Stimulated activated CD4-positive, alpha-beta T cell treated with anti-CD3 and anti-CD28 coated beads, Interleukin-15, amount 100 ng/mL, for 1 hour (primary cell): ENCODE measurements at places on chromosomes 12 and 14.

GRCh38 chr12:65277994-65278575 lies 398 bp upstream of the MSRB3 start:
- DNase-seq, result no peak

- DNase-seq, result no peak
These were observed 31.4 kb downstream of the NCKAP5L start for GRCh38 chr12:49796606-49797448.

DNA sequence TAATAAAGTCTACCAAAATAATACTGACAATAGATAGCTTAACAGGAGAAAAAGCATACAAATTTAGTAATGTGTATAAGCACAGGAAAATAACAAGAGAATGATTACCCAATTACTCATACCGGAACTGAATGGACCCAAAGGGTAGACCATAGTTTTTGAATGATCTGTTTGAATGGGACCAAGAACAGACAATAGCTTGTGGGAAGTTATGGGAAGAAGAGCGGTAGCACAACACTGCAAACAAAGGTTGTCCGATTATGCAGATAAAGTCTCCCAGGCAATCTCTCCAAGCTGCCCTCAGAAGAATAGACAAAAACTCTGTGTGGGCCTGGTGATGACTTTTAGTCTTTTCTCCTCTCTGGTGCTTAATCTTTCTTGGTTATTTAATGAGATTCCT lies 96.6 kb upstream of the NEDD1 start:
- no peak for DNase-seq

GRCh38 chr12:130925666-130926015 lies 28.1 kb upstream of the ADGRD1 start:
- no peak for DNase-seq

DNA sequence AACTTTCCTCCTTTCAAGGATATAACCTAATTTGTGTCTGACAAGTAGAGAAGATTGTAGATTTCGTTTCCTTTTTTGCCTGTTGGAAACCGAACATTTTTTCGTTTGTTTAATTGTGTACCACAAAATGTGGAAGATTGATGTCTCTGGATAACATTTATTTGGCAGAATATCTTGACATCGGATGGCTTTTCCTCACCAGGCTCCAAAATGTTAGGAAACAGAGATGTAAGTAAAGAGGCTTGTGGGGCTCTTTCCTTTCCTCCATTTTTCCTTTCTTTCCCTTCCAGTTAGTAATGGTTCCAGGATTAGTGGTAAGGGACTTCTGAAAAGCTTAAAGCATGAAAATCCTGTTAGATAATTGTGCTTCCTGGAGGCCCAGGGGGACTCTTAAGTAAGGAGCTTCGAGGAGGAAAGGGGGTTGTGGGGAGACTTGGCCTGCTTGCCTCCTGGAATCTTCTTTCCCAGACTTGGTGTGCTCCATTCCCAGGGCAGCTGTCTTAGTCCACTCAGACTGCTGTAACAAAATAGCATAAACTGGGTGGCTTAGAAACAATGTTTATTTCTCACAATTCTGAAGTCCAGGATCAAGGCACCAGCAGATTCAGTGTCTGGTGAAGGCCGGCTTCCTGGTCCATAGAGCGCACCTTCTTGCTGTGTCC lies 243.1 kb upstream of the PWP1 start:
- DNase-seq, result no peak

- no peak for DNase-seq
These were observed 229.8 kb upstream of the FLRT2 start for GRCh38 chr14:85300107-85300506.

DNA sequence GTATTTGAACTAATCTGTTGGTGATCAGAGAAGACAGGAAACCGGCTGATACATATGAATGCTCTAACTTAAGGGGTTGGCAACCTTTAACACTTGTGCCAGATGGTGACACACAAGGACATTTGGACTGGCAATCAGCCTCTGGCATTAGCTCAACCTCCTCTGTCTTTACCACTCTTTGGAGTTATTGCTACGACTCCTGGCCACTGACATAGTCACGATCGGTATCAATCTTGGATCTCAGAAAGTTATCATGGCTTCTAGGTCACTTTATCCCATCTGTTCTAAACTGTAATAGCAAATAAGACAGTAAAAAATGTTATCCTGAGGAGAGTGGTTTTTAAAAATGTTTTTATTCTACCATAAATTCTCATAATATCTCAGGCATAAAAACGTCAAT lies 575.2 kb upstream of the MDGA2 start:
- no peak for DNase-seq

GRCh38 chr12:31470459-31470858 lies 120.5 kb downstream of the DENND5B start:
- no peak for DNase-seq

- DNase-seq, result no peak
These were observed 25.7 kb downstream of the ANO4 start for GRCh38 chr12:100820314-100820713.

DNA sequence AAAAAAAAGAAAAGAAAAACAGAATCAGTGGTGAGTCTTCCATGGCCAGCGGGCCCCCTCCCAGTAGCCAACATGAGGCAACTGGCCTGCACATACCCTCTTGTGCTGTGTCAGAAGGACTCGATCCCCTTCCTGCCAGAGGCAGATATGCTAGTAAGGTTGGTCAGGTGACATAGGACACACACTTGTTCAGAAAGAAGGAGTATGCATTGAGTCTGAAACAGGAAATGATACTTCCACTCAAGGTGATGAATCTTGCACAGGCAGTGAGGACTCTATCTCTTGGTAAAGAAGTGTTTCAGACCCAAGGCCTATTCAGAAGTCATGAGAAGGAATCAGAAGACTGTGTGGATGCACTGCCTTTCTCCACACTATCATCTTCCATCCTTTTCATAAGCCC lies 269.7 kb upstream of the FAR2 start:
- DNase-seq, result no peak

DNA sequence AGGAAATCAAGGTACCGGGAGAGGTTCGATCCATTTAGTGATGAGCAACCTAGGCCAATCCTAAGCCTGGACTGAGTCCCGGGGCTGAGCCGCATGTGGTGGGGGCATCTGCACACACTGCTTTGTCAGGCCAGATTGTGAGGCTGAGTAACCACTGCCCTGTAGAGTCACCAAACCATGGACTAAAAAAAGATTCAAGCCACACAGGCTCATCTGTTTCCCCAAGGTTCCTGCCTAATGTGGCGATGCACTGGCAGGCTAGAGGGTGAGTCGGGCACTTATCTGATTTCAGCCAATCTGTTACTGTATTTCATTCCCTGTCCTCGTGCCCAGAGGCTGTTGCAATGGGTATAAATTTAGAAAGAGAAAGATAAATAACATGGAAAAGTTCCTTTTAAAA lies 140.8 kb downstream of the TTC7B start:
- no peak for DNase-seq

GRCh38 chr14:89164168-89165073 lies 252.6 kb downstream of the FOXN3 start:
- no peak for DNase-seq

GRCh38 chr14:28577711-28578131 lies 188.9 kb upstream of the FOXG1 start:
- no peak for DNase-seq

DNA sequence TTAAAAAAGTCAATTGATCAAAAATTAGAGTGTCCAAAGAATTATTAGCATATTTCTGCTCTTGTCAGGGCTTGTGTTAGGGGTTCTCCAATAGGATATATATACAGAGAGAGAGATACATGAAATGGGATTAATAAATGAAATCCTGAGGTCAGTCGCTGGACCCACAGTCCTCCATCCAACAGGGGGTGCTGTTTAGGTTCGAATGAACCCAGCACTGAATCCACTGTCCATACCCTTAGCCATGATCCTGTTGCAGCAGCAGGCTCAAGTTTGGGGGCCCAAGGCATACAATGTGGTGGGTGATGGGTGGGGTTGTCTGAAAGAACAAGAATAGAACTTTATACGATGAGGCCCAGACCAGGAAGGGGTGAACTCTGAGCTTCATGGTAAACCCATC lies 780 bp upstream of the MYO1H start:
- no peak for DNase-seq

- DNase-seq, result no peak
These were observed 1.3 kb downstream of the FGD6 start for GRCh38 chr12:95215949-95216348.

DNA sequence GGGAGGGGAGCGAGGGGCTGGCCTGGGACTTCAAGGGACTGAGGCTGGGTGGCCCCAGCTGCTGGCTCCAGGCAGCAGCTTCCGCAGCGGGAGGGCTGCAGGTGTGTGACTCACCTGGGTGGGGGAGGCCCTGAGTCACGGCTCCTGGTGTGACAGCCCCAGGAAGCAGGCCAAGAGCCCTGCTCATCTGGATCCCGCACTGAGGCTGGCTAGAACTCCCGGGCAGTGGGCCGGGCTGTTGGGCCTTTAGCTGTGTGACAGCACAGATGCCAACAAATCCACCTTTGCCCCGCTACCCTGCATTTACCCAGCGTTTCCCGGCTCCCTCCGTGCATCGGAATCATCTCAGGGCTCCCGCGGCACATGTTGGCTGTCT lies 180.0 kb upstream of the PRMT8 start:
- no peak for DNase-seq

GRCh38 chr14:76710056-76711010 lies 50.9 kb upstream of the VASH1 start:
- DNase-seq, result no peak

GRCh38 chr12:80821513-80822000 lies 104.8 kb downstream of the MYF5 start:
- no peak for DNase-seq

GRCh38 chr12:53193985-53194716 lies 12.9 kb downstream of the ITGB7 start:
- no peak for DNase-seq

DNA sequence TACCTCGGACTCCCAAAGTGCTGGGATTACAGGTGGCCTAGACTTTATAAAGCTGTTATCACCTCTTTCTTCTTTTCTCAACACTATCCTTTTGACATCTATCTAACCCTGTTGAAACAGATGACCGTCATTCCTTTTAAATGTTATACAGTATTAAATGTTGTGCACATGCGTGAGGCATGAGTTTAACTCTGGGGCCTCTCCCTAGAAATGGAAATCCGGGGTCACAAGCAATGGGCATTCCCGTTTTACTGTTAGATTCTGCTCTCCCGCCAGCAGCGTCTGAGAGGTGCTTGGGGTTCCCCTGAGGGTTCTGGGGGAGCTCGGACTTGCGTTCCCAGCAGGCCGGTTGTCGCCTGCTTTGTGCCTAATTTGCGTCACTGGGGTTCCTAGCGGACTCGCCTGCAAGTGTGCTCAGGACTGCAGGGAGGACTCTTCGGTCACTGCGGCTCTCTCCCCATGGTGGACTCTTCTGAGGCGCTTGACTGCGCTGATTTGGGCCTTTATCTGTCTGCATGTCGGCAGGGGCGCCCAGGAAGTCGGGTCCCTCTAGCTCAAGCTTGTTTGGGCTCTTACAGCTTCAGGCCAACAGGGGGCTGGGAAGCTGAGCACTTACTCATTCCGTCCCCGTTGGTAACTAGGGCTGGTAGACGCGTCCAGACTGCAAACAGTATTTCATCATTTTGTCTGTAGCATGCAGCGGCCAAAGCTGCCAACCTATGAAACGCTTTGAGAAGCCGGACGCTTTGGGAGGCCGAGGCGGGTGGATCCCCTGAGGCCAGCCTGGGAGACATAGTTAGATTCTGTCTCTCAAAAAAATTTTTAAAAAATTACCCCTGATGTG lies 1.2 kb upstream of the RAN start:
- DNase-seq, result peak; percentile 18

GRCh38 chr12:72692338-72692737 lies 420.2 kb downstream of the TRHDE start:
- no peak for DNase-seq

- DNase-seq, result no peak
These were observed 94.5 kb upstream of the NRXN3 start for GRCh38 chr14:78075555-78076277.

- DNase-seq, result no peak
These were observed 7.9 kb downstream of the DYNC1H1 start for GRCh38 chr14:101972126-101972866.

GRCh38 chr12:101826766-101827368 lies 3.9 kb downstream of the GNPTAB start:
- no peak for DNase-seq

GRCh38 chr14:77681196-77682157 lies 26.3 kb downstream of the ALKBH1 start:
- DNase-seq, result no peak

DNA sequence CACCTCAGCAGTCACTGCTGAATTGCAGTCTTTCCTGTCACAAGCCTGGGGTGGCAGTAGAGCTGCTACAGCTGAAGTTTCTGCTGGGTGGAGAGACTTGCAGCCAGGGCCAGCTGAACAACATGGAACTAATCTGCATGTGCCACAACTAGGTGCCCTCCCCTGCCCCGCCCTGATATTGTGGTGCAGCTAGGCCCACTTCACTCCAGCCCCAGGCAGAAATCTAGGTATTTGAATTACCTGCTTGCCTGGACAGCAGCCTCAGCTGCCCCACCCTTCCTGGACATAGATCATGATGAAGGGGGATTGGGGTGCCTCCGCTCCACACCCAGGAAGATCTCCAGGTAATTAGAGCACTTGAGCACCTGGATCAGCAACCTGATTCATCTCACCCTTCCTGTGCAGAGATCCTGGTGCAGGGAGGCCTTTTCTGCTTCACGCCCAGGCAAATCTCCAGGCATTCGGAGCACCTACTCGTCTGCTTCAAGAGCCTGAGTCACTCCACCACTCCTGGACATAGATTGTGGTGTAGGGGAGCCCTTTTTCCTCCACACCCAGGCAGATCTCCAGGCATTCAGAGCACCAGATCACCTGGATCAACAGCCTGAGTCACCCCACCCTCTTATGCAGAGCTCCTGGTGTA lies 477.0 kb downstream of the SOX5 start:
- DNase-seq, result no peak

- DNase-seq, result no peak
These were observed 466.5 kb downstream of the TMTC2 start for GRCh38 chr12:83153177-83153576.

GRCh38 chr14:52607061-52607460 lies 54.4 kb downstream of the GPR137C start:
- no peak for DNase-seq

- no peak for DNase-seq
These were observed 11.5 kb downstream of the KRT77 start for GRCh38 chr12:52691841-52692150.

DNA sequence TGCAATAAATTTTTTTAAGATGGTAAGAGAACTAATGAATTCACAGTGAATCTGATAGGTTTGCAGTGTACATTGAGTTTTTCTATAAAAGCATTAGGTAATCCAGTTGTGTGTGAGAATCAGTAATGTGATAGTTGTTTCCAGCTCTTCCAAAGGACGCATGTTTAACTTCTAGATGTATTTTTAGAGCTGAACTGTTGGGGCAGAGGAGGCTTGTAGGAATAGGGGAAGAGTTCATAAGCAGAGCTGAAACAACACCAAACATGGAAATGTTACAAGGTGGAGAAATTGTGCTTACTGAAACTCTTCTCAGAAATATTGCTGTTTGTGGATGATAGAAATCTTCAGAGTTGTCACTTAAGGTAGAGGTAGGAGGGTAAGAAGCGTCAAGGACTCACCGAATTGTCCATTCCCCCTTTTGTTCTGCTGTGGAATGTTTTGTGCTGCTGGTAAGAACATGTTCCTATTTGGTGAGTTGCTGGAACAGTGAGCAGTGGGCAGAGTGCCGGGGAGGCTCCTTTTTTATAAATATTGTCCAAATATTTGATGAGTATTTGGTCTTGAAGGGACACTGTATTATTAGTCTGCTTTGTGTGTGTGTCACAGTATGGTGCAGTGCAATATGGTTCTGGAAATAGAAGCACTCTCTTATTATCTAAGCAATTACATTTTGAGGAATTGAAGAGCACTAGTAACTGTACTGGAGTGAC lies 76.7 kb downstream of the ANO6 start:
- DNase-seq, result no peak

- no peak for DNase-seq
These were observed 356.1 kb downstream of the CEP128 start for GRCh38 chr14:80585506-80585835.

GRCh38 chr12:129901254-129901653 lies 2.6 kb downstream of the TMEM132D start:
- no peak for DNase-seq
